ENCODE measurements at places on chromosomes 13 and 19.

DNA sequence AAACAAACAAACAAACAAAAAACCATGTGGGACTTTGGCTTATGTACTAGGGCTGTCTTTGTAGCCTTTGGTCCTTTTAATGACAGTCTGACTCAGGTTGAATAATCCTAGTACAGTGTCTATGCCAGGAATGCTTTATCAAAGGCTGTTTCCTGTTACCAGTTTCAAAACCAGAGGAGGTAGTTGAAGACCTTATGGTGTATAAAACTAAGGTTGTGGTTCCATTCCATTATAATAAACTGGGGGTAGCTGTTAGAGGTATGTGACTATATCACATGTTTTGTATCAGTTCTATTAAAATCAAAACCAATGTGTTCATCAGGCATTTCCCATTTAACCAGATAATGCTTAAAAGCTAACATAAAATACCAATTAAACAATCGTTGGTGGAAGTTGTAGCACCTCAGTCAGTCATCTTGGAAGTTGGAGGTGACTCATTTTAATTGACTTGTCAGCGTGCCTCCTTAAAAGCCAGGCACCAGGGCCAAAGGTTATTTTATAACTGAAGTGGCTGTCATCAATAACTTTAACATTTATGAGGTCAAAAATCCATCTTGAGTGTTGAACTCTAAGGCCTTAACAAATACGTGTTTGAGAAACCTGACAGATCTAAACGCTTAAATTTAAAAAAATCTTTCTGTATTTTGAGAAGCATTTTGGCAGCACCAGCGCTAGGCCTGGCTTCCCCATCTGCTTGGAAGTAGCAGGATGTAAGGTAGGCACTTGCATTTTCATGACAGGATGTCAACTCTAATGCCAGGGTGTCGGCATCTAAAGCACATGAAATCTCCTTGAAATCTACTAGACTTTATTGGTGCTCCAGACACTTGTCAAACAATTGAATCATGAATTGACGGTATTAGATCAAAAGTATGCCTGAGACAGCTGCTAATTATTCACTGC, 162.5 kb downstream of the LMO7 start:
- DNase-seq, result no peak

- no peak for DNase-seq
Observed at GRCh38 chr19:50536662-50537305, 23.1 kb upstream of the ASPDH start.

- no peak for DNase-seq
Observed at GRCh38 chr13:106274551-106275203, 260.8 kb downstream of the EFNB2 start.

GRCh38 chr19:34480971-34481841, at the start of gene WTIP:
Gene WTIP (plus strand): TSS chr19:34481758. CDS start chr19:34481975, 217 bp downstream.
- no peak for DNase-seq

DNA sequence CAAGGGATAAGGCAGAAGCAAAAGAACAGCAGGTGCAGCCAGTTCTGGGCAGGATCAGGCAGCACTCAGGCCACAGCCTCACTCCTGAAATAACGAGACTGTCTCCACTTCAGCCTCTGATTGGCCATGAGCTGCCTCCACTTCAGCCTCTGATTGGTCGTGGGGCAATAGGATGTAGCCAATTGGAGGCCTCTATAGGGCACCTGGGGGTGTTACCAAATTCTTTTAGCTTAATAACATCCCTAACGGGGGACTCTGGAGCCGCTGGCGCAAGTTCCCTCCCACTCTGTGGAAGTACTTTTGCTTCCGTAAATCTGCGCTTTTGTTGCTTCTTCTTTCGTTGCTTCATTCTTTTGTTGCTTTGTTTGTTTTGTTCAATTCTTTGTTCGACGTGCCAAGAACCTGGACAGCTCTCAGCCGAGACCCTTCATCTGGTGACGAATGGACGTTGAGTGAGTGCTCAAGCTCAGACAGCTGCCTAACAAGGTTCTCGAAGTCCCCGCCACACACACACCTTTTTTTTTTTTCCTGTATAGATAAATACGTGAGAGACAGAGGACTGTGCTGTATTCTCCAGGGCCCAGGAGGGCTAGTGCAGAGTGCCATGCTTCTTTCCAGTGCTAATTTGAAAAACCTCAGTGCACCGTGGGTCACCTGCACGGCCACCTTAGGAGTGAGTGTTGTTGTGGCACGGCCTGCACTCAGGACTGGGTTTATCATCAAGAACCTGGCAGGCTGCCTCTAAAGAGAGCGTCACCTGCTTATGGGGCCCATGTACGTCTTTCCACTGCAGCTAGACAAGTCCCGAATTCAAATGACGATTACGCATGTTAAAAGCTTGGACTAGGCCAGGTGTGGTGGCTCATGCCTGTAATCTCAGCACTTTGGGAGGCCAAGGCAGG, 32.0 kb upstream of the TUBGCP3 start:
- peak; percentile 40 for DNase-seq

- no peak for DNase-seq
Observed at GRCh38 chr19:49272204-49272603, 52.8 kb downstream of the SLC6A16 start.

- peak; percentile 30 for DNase-seq
Observed at GRCh38 chr13:102128216-102128810, 273.5 kb downstream of the FGF14 start.

DNA sequence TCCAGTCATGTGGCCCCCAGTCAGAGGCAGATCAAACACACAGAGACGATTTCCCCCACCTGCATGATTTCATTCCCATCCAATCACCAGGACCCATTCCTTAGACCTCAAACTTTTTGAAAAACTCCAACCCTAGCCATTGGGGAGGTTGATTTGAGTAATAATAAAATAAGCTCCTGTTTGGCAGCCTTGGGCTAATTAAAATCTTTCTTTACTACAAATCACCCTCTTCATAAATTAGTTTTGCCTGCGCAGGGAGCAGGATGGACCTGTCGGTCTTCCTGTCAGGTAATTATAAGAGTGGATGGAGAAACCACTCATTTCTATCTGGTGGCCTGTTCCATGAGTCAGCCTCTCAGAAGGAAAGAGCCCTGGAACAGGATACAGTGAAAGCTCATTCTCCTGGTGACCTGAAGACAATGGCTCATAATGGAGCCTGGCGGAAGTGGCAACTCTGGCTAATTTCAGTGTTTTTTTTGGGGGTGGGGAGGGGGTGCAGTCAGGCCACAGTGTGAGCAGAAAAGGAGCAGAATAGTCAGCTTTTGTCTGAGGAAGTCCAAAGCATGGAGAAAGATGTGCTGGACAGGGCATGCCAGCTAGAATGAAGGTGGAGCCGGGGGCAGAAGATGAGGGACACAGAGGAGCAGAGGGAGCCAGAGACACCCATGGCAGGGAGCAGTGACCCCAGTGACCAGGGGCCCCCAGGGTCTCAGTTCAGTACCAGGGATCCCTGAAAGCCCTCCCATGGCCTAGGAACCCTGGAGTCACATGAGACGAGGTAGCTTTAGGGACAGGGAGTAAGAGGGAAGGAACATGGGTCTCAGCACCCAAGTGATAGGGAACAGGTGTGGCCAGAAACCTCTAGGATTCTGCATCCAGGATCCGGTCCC, 31.8 kb upstream of the PSG9 start:
- DNase-seq, result no peak

- peak; percentile 62 for DNase-seq
Observed at GRCh38 chr13:51614350-51614786, 30.1 kb downstream of the WDFY2 start.

GRCh38 chr19:39542206-39542605, 2.2 kb upstream of the EID2 start:
- DNase-seq, result no peak

DNA sequence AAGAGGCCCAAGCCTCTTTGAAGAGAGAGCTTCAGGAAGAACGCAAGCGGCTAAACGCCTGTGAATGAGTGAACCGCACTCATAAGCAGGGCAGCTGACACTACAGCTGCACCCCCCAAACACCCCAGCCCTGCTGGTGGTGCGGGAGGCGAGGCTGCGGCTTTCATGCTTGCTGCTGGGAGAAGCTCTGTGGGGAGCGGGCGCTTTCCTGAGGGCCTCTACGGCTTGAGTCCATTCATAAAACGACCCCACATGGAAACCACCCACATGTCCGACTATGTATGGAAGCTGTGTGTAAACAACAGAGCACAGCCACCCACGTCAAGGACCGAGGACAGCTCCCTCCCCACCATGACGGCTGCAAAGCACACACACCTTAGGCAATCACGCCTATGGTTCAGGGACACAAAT, 5.5 kb downstream of the AP3D1 start:
- peak; percentile 29 for DNase-seq

GRCh38 chr13:46655377-46656180, 102.6 kb downstream of the LRCH1 start:
- DNase-seq, result no peak

- no peak for DNase-seq
Observed at GRCh38 chr19:7932276-7932929, 6.5 kb upstream of the CTXN1 start.

GRCh38 chr13:25118378-25118905, 22.5 kb downstream of the PABPC3 start:
- DNase-seq, result peak; percentile 6

GRCh38 chr19:45752639-45753038, 16.4 kb downstream of the SIX5 start:
- DNase-seq, result no peak
